ENCODE measurements at places on chromosomes 5 and 9.

DNA sequence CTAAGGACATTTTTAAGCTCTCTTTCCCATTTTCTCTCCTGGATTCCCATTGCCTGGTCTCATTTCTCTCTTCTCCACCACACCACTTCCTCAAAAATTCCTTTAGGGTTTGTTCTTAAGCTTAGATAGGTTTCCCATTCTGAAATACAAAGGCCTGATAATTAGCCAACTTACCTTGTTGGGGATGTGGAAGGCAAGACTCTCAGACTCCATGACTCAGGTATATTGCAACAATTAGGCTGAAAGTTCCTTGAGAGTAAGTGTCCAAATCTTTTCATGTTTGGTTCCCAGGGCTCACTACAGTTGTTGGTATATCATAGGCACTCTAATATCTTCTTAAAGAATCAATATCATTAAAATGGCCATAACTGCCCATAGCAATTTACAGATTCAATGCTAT is 43.6 kb downstream of the FXN start:
- no peak for DNase-seq

GRCh38 chr9:89165341-89165740 is 13.3 kb downstream of the SHC3 start:
- DNase-seq, result no peak

- no peak for DNase-seq
These were observed 119.5 kb upstream of the PLCXD3 start for GRCh38 chr5:41629897-41630296.

GRCh38 chr5:179154346-179154990 is 94.3 kb downstream of the ZNF354C start:
- DNase-seq, result no peak

- no peak for DNase-seq
These were observed 136.3 kb upstream of the ANKRD55 start for GRCh38 chr5:56369361-56369811.

GRCh38 chr9:89576404-89576839 is 28.4 kb upstream of the GADD45G start:
- DNase-seq, result no peak

GRCh38 chr5:86463339-86463738 is 154.4 kb upstream of the COX7C start:
- no peak for DNase-seq

DNA sequence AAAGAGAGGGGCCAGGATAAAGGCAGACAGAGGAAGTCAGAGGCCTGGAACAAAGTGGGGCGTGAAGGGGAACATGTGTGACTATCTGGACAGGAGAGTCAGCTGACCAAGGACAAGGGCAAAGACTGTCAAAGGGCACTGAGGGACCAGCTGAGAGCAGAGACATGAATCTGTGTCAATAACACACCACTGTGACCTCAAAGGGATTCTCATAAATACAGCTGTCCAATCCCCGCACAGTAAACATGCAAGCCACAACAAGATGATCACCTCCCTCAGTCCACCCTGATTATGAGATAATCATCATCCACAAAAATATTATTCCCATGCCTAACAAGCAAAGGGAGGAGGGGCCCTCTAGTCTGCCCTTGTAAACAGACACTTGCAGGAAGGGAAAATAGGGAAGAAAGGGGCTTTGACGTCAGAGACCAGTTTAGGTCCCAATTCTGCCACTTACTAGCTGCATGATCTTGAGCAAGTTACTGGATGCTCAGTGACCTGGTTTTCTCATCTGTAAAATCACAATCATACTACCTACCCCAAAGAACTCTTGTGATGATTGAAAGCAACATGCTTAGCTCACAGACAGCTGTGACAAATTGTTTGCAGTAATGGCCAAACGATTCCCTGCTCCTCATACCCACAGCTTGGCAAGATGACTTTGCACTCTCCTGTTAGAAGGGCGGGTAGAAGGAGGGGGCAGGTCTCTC is 41.8 kb downstream of the RAPGEF1 start:
- no peak for DNase-seq

GRCh38 chr5:63563008-63563917 is 399.0 kb downstream of the HTR1A start:
- DNase-seq, result no peak

GRCh38 chr9:7075154-7075553 is 317.4 kb downstream of the KDM4C start:
- DNase-seq, result no peak

GRCh38 chr9:34513567-34514214 is 9.1 kb downstream of the ENHO start:
- no peak for DNase-seq

DNA sequence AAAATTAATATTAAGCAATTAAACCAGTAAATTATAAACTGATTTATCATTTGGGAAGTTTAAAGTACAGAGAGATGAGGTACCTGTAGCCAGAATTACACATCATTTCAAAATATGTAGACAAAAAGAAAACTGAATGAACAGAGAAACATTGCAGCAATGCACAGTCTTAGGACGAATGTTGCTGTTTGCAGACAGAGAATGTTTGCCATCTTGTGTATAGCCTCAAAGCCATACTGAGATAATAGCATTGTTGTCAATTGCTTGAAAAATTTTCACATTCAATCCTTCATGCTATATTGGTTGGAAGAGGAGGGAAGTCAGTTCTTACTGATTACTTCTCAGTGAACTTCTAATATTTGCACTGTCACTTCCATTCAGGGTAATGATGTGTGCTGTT is 326.2 kb downstream of the PRR16 start:
- no peak for DNase-seq

- no peak for DNase-seq
These were observed 5.8 kb downstream of the ABITRAM start for GRCh38 chr9:108939975-108940374.

DNA sequence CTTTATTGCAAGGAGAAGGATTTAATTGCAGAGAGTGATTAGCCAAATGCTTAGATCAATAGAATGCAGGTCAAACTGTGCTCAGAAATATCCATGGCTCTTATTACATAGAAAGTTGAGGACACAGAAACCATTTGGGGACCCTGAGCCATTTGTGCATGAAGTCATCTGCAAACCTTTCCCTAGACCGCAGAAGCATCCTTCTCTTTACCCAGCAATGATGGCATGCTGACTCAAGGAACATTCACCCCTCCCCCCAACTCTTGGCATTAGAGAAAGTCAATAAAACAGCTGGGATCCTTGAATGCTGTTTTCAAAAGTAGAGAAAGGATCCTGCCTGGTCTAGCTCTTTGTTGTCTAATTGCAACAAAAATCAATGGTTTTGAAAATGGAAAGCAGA is 73.5 kb downstream of the PPP2R2B start:
- DNase-seq, result no peak

- no peak for DNase-seq
These were observed 218.6 kb downstream of the ESM1 start for GRCh38 chr5:54766748-54767147.

DNA sequence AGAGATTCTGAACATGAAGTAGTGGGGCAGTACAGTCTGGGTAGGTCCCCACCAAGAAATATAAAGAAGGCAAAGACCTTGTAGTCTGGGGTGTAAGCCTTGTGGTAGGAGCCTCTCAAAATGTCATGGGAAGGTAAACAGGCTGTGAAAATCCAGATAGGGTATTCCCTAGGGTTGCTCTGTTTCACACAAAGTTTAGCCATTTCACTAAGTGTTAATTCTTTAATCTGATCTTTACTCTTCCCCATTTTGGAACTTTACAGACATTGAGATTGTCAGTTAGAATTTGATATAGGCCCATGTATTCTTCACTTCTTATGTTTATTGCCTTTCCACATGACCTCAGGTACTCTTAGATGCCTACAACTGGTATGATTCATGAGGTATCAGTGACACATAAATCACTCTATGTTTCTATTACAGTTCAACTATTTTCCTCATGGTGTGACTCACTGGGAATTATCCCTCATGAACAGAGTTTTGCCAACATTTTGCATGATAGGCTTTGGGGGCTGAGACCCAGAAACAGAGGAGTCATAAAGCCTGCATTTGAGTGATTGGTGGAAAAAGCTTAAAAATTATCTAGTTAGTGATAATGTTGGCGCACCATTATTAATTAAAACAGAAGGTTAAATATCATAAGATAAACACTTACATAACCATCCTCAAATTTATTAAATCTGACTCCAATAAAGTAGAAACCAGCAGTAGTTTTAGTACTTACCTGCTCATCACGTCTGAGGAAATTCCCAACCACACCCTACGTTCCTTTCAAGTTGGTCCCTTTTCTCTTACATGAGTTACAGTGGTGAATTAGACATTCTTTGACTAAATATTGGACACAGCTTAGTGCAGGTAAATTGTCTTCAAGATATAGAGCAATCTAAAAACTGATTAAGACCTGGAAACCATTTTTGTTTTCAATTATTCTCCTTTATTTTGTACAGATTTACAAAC is 399.8 kb upstream of the MEF2C start:
- DNase-seq, result no peak

DNA sequence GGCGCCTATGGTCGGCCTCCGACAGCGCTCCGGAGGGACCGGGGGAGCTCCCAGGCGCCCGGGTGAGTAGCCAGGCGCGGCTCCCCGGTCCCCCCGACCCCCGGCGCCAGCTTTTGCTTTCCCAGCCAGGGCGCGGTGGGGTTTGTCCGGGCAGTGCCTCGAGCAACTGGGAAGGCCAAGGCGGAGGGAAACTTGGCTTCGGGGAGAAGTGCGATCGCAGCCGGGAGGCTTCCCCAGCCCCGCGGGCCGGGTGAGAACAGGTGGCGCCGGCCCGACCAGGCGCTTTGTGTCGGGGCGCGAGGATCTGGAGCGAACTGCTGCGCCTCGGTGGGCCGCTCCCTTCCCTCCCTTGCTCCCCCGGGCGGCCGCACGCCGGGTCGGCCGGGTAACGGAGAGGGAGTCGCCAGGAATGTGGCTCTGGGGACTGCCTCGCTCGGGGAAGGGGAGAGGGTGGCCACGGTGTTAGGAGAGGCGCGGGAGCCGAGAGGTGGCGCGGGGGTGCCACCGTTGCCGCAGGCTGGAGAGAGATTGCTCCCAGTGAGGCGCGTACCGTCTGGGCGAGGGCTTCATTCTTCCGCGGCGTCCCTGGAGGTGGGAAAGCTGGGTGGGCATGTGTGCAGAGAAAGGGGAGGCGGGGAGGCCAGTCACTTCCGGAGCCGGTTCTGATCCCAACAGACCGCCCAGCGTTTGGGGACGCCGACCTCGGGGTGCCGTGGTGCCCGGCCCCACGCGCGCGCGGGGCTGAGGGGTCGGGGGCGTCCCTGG is 561 bp downstream of the DAPK1 start:
- peak; percentile 50 for DNase-seq

DNA sequence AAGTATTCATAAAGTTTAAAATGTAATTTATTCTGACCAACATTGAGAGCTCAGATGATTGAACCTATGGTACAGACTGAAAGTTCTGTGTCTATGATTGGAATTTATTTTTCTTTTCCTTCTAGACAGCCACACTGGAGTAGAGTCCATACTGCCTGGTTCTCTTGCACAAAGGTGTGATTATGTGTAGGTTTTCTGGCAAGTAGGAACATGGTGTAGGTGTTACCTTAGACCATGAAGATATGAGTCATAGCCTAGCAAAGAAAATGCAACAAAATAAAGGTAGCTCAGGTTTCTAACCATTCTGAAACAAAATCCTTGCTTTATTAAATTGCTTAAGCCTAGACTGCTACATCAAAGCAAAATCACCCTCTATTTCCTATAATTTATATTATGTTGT is 143.4 kb downstream of the CDH12 start:
- no peak for DNase-seq

DNA sequence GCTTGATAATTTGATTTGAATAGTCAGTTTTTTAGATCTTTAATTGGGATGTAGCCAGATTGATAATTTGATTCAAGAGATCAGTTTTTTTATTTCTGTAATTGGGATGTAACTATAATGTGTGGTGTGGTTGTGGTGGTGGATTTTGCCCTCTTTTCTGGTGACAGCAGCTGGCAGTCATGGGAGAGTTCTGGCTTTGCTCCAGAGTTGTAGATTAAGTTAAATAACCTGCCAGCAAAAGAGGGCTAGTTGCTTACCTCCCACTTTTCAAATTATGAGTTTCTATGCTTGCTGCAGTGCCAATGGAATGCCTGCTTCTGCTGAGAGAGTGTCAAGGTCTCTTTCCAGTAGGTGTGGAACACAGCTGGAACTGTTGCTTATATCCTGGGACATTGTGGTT is 315.1 kb downstream of the CCDC171 start:
- no peak for DNase-seq

DNA sequence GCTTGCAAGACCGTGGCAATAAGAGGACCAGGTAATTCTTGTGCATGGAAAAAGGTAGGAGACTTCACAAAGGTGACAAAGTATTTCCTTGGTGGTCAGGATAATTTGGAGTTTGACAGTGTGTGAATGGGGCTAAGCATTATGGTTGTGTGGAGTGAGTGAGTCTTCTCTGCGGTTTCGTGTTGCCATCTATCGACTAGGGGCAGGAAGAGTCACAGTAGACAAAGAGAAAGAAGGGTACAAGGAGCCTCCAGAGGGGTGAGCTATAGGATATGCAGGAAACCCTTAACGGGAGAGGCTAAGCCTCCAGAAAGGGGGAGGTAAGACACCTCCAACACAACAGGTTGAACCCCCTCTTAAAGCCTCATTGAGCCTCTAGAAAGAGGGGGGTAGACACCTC is 64.0 kb upstream of the RANBP6 start:
- no peak for DNase-seq

DNA sequence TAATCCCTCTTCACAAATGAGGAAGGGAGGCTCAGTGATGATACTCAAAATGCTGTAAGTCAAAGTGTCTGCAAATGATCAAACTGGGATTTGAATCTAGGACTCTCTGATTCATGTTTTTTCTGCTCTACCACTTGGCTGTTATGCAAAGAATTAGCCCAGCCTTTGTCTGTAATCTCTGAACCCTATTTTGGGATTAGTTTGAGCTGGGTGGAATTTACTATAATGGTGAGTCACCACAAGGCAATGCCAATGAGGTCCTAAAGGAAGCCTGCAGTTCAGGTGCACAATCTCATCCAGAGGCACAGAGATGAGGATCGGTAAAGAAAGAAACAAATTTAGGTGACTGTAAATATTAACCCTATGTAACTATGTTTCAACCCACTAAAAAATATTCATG is 29.2 kb downstream of the RFK start:
- no peak for DNase-seq

DNA sequence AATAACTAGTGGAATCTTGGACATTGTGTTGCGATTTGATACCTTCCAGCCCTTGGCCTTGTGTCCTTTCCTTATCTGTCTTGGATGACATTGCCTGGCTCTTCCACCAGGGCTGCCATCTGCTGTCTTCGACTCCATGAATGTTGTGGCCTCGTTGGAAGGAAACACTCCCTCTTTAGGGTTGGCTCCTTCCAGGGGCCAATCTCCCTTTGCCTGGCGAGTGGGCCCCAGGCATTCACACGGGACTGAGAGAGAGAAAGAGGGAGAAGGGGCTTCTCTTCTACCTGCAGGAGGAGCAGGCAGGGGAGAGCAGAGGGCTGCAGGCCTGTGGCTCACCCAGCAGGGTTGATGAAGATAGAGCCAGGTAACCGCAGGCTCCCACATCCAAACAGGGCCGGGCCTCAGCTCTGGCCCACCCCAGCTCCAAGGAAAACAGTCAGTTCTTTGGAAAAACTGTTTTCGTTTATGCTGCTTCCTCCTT is 31.3 kb downstream of the FGF1 start:
- DNase-seq, result no peak

All from activated T-cell treated with anti-CD3 and anti-CD28 coated beads, Interleukin-2, amount 50 U/mL, for 48 hours (primary cell).